HuH-7 (cell line): ENCODE measurements at places on chromosomes 6 and 20.
A peak's percentile ranks its signal among the peaks of the same experiment; 100 is the strongest.

DNA sequence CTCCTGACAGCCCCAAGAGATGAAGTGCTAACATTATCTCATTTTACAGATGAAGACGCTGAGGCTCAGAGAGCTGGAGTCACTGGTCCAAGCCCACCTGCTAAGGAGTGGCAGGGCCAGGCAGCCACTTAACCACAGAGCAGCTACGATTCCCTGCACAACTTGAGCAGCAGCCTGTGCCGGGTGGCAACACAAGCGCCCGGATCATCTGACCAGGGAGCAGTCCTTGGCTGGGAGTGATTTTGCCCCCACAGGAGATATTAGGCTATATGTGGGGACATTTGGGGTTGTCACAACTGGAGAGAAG lies 93.2 kb upstream of the PTPN1 start:
- no peak for DNase-seq

- peak; percentile 10 for DNase-seq
These were observed 438.4 kb upstream of the FLRT3 start for GRCh38 chr20:14775778-14776177.

DNA sequence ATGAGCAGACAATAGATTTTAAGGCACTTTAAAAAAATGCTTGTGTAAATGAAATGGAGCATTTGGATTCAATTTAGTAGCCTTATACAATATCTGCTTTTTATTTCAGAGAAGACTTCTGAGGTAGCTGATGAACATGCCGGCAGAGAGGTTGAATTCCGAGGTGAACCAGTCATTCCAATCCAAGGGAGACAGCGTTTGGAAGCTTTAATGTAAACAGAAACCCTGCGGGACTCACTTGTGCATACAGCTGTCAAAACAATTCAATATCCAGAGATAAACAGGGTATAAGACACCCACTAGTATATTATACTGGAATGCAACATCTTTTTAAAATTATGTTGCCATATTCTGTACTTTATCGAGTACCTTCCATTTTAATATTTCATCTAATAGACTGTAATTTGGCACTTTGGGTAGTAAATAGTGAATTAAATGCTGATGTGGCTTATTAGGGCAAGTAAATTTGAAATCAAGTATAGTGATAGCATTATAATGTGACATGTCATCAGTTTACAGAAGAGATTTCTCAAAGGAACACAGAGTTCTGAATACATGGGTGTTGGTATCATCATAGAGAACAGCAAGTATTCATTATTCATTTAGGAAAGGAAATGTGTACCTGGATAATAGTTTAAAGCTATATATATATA lies 347.7 kb downstream of the PRKN start:
- DNase-seq: no peak

DNA sequence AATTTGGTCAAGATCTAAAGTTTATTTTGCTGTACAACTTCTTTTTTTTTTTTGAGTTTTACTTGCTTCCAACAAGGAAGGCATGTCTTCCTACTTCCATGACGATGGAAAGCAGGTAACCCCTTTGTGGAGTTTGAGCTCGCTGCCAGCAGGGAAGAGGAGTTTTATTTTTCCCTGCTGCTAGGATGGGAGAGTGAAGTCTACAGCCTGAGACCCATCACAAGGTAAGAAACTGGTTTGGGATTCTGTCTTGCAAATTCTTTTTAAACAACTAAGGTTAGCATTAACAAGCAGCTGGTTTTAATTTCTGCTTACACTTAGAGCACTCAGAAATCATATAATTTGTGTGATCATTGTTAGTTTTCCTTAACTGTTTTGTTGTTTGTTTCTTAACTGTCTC lies 108.0 kb upstream of the MAP3K4 start:
- DNase-seq: no peak

GRCh38 chr6:130827247-130828149 lies at the start of gene SMLR1:
SMLR1 (plus strand) TSS chr6:130827406; CDS start chr6:130827414, 8 bp downstream.
- DNase-seq: peak; percentile 45

GRCh38 chr6:119022796-119023195 lies 55.7 kb downstream of the FAM184A start:
- no peak for DNase-seq

DNA sequence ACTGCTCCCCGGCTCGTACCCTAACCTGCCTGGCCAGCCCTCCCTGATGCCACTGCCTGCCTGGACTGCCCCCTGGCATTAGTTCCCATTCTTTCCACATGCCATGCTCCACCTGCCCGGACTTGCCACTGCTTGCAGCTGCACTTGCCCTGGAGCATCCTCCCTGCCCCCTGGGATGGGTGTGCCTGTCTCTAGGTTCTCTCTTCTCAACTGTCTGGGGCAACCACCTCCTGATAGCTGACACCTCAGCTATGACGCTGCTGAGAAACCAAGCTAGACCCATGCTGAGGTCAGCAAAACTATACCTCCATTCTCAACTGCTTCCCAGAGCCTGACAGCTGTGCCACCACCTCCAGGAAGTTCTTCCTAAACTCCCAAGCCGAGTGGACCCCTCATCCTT lies 72.1 kb downstream of the PERP start:
- no peak for DNase-seq
